Effector memory CD8-positive, alpha-beta T cell (primary cell): ENCODE measurements at places on chromosomes 1 and 21.

GRCh38 chr1:160164121-160164520 lies 12.7 kb downstream of the ATP1A4 start:
- H3K27ac ChIP-seq: no peak overlapping the region
- peaks cover under 1% of the 10 kb centered on the region for H3K4me1 ChIP-seq
- H3K36me3 ChIP-seq: no peaks in the 10 kb centered on the region
- no peak overlapping the region for H3K4me3 ChIP-seq

- DNase-seq: no peak
- no peaks in the 10 kb centered on the region for H3K36me3 ChIP-seq
- H3K4me1 ChIP-seq: no peaks in the 10 kb centered on the region
- no peaks in the 10 kb centered on the region for H3K27me3 ChIP-seq
Measured at GRCh38 chr1:221940631-221941030, 198.7 kb upstream of the DUSP10 start.

GRCh38 chr1:37465593-37466517 lies 8.5 kb upstream of the ZC3H12A start:
- DNase-seq: no peak
- no peak overlapping the region for H3K27ac ChIP-seq
- H3K4me1 ChIP-seq: peaks cover 7% of the 10 kb centered on the region

DNA sequence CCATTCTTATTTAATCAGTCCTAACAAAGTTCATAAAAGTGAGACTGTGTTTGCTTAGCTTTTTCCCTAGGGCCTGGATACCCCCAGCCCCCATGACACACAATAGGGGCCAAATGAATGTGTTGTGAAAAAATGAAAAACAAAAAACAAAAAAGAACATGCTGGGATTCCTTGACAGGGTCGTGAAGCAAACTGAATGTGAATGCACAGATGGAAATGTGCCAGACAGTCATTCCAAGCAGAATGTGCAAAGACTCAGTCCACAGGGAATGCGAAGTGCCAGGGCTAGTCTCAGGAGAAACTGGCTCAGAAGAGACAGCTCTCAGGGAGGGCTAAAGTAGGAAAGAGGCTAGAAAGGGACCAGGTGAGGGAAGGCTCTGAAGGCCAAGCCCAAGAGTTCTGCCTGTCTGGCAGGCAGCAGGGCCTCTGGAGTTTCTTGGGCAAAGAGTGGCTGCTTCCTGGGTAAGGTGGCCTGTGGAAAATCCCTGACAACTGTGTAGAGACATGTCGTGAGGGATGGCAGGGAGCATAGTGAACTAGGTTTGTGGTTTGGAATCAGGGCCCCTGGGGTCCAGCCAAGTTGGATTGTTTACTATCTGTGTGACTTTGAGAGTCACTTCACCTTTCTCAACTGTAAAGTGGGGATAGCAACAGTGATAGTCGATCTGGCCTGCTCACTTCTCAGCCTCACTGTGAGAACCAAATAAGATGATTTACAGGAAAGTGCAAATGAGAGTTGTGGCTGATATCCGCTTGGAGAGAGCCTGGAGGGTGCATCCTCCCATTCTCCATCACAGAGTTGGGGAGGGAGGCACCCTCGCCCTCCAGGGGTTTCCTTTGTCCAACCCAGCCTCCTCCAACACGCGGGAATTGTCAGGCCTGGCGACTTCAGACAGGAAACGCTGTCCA lies 1.2 kb upstream of the ADAM15 start:
- peaks cover 31% of the 10 kb centered on the region for H3K4me1 ChIP-seq
- peak overlapping the region; percentile 22 for H3K27ac ChIP-seq
- H3K27me3 ChIP-seq: no peaks in the 10 kb centered on the region
- H3K36me3 ChIP-seq: peaks cover 4% of the 10 kb centered on the region
- no peak for DNase-seq

DNA sequence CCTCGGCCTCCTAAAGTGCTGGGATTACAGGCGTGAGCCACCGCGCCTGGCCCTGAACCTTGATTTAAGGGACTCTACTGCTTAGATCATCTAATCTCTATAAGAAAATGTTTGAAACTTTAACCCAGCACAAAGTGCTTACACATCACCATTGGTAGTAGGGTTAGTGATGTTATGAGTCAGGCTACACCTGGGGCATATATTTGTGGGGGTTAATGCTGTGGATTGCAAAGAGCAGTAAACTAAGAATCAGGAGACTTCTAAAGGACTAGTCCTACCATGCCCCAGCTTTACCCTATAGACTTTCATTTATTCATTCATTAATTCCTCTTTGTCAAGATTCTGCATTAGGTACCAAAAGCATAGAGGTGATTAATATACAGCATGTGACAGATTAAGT lies 880.5 kb downstream of the TTLL7 start:
- no peaks in the 10 kb centered on the region for H3K36me3 ChIP-seq
- no peak overlapping the region for H3K27ac ChIP-seq
- no peaks in the 10 kb centered on the region for H3K4me1 ChIP-seq
- no peak overlapping the region for H3K4me3 ChIP-seq
- H3K27me3 ChIP-seq: no peaks in the 10 kb centered on the region

GRCh38 chr1:155455588-155456195 lies 106.9 kb downstream of the ASH1L start:
- no peak for DNase-seq
- H3K27me3 ChIP-seq: no peaks in the 10 kb centered on the region
- no peak overlapping the region for H3K4me3 ChIP-seq
- H3K36me3 ChIP-seq: peaks cover 32% of the 10 kb centered on the region
- peaks cover 5% of the 10 kb centered on the region for H3K4me1 ChIP-seq

DNA sequence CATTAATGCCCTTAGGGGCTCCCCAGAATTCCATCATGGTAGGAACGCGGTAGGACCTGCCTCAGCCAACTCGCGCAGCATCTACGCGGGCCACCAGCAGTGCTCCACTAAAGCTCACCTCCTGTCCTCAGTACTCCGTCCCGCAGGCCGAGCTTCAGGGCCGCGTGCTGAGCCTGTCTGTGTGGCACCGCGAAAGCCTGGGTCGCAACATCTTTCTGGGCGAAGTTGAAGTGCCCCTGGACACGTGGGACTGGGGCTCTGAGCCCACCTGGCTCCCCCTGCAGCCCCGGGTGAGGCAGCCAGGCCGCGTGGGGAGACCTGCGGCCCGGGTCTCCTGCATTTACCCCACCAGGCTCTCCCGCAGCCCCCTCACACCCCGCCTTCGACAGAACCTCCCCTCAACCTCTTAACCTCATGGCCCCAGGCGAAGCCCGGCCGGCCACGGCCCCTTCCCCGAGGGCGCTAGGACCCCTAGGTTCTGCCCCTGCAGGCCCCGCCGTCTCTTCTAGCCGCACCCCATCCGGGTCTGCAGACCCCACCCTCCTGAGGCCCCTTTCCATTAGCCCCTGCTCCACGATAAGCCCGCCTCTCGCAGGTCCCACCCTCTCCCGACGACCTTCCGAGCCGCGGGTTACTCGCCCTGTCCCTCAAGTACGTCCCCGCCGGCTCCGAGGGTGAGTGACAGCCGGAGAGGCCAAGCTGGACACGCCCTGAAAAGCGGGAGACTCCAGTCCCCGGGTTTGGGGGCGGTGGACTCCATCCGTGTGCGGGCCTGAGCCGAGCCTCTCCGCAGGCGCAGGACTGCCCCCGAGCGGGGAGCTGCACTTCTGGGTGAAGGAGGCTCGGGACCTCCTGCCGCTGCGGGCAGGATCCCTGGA lies 9.1 kb downstream of the SYTL1 start:
- DNase-seq: no peak
- H3K27ac ChIP-seq: peak overlapping the region; percentile 79
- peaks cover 15% of the 10 kb centered on the region for H3K4me1 ChIP-seq
- peak overlapping the region; percentile 43 for H3K4me3 ChIP-seq
- H3K27me3 ChIP-seq: no peaks in the 10 kb centered on the region

DNA sequence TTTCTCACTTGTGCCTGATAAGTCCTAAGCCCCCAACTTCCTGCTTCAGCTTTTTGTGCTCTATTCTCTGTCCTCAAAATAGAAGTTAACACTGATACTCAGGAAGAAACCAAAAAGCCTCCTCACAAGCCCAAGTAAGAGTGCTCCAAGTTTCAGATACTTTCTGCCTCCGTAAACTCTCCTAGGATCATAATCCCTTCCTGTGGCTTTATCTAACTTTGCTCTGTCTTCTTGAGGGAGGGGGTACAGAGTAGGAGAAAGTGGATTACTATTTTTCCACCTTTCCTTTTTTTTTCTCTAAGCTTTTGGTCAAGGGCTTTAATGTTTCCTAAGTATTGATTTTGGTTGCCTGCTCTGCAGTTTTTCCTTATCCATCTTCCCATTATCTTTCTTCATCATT lies 54.6 kb downstream of the DPH5 start:
- no peak overlapping the region for H3K4me3 ChIP-seq
- H3K27ac ChIP-seq: peak overlapping the region; percentile 55
- H3K27me3 ChIP-seq: no peaks in the 10 kb centered on the region
- H3K36me3 ChIP-seq: peaks cover 29% of the 10 kb centered on the region
- no peak for DNase-seq

GRCh38 chr1:94805912-94806311 lies 14.2 kb upstream of the SLC44A3 start:
- no peak overlapping the region for H3K4me3 ChIP-seq
- H3K27ac ChIP-seq: no peak overlapping the region
- peaks cover 11% of the 10 kb centered on the region for H3K27me3 ChIP-seq
- peaks cover 15% of the 10 kb centered on the region for H3K4me1 ChIP-seq
- no peaks in the 10 kb centered on the region for H3K36me3 ChIP-seq
- DNase-seq: peak; percentile 39

DNA sequence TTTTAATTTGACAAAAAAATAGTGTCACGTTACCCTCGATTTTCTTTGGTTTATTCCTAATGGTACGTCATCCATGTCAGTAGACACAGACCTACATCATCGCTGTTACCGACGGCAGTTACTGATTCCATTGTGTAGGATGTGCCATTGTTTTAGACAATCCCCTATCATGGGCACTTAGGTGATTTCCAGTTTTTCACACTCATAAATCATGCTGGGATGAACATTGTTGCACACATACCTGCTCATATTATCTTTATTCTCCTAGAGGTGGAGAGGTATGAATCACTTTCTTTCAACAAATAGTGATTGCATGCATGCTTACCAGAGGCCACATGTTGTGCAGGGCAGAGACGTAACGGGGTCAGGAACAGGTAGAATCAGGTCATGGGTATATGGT lies 79.7 kb upstream of the EFHD2 start:
- no peak for DNase-seq
- no peak overlapping the region for H3K27ac ChIP-seq
- no peak overlapping the region for H3K4me3 ChIP-seq
- H3K36me3 ChIP-seq: no peaks in the 10 kb centered on the region
- H3K4me1 ChIP-seq: peaks cover 6% of the 10 kb centered on the region

DNA sequence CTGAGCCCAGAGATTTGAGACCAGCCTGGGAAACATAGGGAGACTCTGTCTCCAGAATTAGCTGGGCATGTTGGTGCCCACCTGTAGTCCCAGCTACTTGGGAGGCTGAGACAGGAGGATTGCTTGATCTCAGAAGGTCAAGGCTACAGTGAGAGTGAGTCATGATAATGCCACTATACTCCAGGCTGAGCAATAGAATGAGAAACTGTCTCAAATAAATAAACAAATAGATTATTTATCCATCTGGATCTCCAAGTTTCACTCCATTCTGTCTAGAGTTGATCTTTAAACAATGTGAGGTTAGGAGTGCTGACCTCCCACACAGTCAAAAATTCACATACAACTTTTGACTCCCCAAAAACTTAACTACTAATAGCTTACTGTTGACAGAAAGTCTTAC lies 106.8 kb upstream of the PALMD start:
- H3K27ac ChIP-seq: no peak overlapping the region
- no peak overlapping the region for H3K4me3 ChIP-seq
- no peaks in the 10 kb centered on the region for H3K4me1 ChIP-seq
- no peaks in the 10 kb centered on the region for H3K36me3 ChIP-seq
- H3K27me3 ChIP-seq: no peaks in the 10 kb centered on the region

GRCh38 chr21:42226626-42227025 lies 7.7 kb downstream of the ABCG1 start:
- H3K36me3 ChIP-seq: peaks cover 59% of the 10 kb centered on the region
- no peaks in the 10 kb centered on the region for H3K27me3 ChIP-seq
- H3K4me1 ChIP-seq: peaks cover 38% of the 10 kb centered on the region
- H3K27ac ChIP-seq: no peak overlapping the region
- DNase-seq: no peak
- H3K4me3 ChIP-seq: no peak overlapping the region
